ENCODE measurements at places on chromosomes 2 and 18.

GRCh38 chr2:61371027-61371426 is 99.9 kb downstream of the USP34 start:
- DNase-seq: no peak

GRCh38 chr2:217599906-217600305 is 402.9 kb downstream of the TNS1 start:
- DNase-seq: no peak

GRCh38 chr2:196453613-196454047 is 185.9 kb upstream of the CCDC150 start:
- DNase-seq: no peak

GRCh38 chr18:31711365-31712172 is 27.2 kb upstream of the B4GALT6 start:
- no peak for DNase-seq

DNA sequence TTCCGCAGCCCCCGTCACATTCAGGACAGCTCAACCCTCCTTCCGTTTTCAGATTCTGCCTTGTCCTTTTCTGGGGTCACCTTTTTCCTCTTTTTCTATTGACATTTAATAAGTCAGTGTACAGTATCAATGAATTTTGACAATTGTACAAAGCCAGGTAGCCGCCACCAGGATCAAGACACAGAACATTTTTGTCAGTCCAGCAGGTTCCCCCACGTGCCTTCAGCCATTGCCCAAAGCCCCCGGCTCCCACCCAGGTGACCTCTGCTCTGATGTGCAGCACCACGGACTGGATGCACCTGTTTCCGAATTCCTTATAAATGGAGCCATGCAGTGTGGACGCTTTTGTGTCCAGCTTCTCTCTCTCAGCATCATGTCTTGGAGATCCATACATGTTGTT is 30.0 kb downstream of the CROCC2 start:
- no peak for DNase-seq

DNA sequence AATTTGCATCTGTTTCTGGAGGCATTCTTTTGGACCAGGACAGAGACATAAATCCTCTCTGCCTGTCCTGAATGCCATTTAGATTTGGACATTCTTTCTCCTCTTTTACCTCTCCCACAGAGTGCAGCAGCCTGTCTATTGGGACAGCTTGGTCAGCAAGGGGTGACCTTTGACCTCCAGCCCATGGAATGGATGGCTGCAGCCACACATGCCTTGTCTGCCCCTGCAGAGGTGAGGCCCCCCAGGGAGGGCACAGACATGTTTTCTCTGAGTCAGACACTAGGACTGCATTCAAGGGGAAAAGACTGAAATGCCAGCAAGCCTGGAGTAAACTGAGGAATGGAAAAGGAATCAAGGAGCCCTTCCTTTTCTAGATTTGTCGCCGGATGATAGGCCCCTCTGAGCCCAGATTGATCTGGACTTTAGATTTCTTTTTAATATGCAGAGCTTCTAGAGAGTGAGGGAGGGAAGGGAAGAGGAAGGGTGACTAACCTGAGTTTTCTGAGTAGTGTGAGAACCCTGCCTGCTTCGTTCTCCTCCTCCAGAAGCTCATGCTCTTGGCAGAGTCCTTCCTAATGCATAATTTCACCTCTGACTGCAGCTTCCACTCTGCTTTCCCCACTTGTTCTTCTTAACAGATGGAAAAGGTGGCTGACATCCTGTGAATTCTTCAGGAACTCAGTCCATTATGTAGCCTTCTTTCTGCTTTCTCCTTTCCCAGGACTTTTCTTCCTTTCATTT is 16.1 kb upstream of the TTLL4 start:
- no peak for DNase-seq

- no peak for DNase-seq
Observed at GRCh38 chr2:124258140-124258880, 233.2 kb downstream of the CNTNAP5 start.

- DNase-seq: no peak
Observed at GRCh38 chr2:163601377-163601776, 134.4 kb downstream of the FIGN start.

GRCh38 chr2:11808016-11808400 is 61.6 kb downstream of the LPIN1 start:
- no peak for DNase-seq

DNA sequence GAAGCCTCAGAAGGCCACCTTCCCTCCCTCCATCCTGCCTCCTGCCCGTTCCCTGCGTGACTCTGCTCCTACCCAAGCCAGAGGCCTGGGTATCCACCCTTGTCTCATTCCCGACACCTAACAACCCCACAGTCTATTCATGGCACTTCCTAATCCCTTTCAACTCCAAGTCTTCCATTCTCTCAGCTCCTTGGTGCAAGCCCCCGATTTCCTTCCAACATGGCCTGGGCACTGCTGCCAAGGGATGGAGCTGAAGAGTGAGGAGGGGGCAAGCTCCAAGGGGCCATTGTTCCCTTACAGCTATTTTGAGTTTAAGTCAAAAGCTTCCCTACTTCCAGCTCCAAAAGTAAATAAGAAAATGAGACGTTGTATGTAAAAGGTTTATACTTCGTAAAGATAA is 84.8 kb upstream of the ASB18 start:
- no peak for DNase-seq

- no peak for DNase-seq
Observed at GRCh38 chr2:176467595-176467994, 198.4 kb downstream of the MTX2 start.

- no peak for DNase-seq
Observed at GRCh38 chr2:27042985-27043634, 8.4 kb upstream of the AGBL5 start.

- DNase-seq: no peak
Observed at GRCh38 chr2:36562973-36563532, 34.9 kb downstream of the FEZ2 start.

DNA sequence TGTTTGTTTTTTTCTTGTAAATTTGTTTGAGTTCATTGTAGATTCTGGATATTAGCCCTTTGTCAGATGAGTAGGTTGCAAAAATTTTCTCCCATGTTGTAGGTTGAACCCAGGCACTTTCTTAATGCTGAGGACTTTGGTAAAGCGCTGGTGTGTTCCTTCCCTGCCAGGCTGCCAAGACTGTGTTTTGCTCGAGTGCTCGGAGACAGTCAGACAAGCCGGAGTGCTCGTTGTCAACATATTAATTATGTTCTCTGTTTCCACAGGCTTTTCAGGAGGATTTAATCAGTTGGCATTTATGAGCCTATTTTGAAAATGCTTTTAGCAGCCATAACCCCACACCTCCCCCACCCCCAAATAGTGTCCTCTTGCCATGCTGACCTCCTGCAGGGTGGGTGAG is 6.4 kb downstream of the MTCL1 start:
- DNase-seq: no peak

GRCh38 chr2:159592441-159592840 is 23.9 kb downstream of the BAZ2B start:
- DNase-seq: no peak

GRCh38 chr2:146258071-146258470 is 1586.8 kb upstream of the ACVR2A start:
- DNase-seq: no peak

- DNase-seq: no peak
Observed at GRCh38 chr2:133484784-133485183, 83.5 kb downstream of the NCKAP5 start.

- DNase-seq: no peak
Observed at GRCh38 chr18:56148373-56148772, 490.0 kb downstream of the TXNL1 start.

DNA sequence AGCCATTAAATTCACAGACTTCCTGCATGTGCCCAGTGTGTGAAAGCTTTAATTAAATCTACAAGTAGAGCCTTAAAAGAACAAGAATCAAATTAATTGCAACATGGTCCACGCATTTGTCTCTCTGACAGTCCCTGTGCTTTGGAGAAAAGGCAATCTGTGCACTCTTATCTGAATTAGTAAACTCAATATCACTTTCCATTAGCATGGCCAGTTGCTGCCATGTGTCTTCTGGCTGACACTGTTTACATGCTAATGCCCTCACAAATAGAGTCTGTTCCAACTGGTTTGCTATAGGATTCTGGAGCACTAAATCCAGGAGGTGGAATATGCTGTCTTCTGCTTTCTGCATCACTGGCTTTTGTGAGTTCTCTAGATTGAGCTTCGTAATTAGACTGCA is 434.5 kb upstream of the RAB12 start:
- no peak for DNase-seq

DNA sequence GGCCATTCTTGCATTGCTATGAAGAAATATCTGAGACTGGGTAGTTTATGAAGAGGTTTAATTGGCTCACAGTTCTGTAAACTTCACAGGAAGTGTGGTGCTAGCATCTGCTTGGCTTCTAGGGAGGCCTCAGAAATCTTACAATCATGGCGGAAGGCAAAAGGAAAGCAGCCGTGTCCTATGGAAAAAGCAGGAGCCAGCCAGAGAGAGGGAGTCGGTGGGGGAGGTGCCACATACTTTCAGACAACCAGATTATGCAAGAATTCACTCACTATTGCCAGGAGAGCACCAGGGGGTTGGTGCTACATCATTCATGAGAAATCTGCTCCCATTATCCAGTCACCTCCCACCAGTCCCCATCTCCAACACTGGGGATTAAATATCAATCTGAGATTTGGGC is 64.1 kb downstream of the CPS1 start:
- DNase-seq: no peak

DNA sequence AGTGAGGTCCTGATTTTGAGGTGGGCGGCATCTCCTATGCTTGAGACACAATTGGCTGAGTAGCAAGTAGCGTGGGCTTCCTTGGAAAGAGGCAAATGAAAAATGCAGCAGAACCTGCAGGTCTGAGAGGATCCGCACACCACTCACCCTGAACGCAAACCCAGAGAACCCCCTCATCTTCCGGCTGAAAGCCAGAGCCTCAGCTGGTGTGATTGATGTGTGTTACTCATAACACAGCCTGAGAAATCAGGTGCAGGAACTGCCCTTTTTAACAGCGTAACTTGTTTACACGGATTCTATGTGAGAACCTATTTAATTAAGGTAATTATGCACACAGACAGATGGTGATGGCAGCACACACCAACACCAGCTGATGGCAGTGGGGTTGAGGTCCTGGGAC is 123.4 kb downstream of the MRO start:
- no peak for DNase-seq

DNA sequence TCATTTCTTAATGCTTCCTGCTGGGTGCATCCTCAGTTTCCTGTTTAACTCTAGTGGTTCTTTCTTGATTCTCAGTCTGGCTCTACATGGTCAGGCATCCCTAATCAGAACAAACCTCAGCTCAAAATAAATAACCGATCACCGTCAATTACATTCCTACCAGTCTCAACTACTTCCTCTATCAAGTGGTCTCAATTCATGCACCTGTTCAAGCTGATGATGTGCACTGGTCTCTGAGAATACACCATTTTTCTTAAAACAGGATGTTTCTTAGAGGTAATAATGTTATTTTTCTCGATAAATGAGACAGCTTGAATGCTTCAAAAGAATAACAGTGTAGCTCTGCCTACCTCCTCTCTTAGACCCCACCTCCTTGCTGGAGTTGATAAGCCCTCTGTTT is 420.9 kb downstream of the SOCS6 start:
- DNase-seq: no peak

DNA sequence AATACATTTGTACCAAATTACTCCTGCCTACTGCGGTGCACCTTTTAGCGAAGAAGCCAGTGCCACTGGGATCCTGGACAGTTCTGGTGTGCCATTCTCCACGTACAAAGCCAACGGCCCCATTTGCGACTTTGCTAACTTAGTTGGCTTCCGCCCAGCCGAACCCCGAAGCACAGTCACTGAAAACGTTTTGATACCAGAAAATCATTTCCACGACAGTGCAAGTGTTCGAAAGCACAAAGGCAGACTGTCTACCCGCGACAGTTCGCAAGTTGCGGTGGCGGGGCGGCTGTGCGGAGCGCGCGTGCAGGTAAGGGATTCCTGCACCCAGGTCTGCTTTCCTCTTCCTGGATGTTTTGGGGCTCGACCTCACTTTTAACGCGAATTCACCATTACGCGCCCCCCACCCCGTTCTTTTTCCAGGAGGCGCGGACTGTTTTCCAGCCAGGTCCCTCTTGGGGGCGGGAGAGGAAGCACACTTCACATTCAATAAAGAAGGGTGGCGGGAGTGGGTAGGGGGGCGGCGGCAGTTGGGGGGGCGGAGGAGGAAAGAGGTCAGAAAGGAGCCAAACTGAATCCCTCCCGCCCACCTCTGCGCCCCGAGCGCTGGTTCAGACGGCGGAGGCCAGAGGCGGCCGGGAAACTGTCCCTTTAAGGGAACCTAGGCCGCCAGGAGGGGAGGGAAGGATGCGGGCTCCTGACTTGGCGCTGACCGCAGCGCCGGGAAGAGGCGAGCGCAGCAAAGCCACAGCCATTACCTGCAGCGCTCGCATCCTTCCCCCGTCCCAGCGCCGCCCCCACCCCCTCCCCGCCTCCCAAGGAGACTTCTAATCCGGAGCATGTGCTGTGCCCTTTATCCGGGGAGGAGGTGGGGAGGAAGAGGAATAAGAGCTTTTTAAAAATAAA is 107.4 kb upstream of the KCTD1 start:
- DNase-seq: no peak

DNA sequence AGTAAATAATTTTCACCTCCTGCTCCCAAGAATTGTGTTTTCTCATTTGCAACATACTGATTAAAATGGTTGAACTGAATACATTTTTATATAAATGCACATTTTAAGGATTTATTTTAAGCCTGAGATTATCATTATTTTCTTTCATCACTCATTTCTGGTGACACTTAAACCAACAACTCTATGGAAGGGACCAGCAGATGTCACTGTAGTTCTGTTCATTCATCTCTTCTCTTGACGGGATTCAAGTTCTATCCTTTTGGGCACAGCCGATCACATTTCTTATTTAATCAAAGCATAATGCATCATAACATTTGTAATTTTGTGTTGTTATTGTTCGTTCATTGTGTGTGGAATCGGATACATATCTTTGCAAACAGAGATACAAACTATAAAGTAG is 417.9 kb downstream of the HRH4 start:
- DNase-seq: no peak

- no peak for DNase-seq
Observed at GRCh38 chr18:49006641-49007454, 56.1 kb upstream of the SMAD7 start.

DNA sequence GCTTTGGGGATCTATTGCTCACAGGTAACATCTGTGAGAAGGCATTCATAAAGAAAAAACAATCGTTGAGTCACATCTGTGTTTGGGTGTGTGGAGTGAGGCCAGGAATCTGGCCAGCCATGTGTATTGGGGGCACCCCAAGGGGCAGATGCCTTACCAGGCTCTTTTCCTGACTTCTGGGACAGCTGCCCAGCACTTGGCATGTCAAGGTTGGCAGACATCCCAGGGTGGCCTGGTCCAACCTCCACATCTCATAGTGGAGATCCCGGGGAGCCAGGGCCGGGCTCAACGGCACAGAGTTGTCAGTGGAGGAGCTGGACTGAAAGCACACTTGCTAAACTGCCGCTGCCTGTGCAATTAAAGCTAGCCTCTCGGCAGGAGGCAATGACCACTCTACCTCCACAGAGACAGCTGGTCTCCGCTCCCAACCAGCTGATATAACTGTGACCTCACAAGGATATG is 75.3 kb upstream of the MGAT4A start:
- DNase-seq: no peak

GRCh38 chr2:172693037-172693436 is 42.6 kb upstream of the RAPGEF4 start:
- no peak for DNase-seq

Measured in activated CD8-positive, alpha-beta memory T cell treated with anti-CD3 and anti-CD28 coated beads for 1 hour (primary cell).